ENCODE measurements at places on chromosomes 13 and 19. TPM values are rescaled to one million over a fixed set of nuclear protein-coding genes. Genes with fewer than 3 reads are reported as not detected.

GRCh38 chr13:111329641-111330040, 9.2 kb downstream of the TEX29 start:
- DNase-seq = no peak

DNA sequence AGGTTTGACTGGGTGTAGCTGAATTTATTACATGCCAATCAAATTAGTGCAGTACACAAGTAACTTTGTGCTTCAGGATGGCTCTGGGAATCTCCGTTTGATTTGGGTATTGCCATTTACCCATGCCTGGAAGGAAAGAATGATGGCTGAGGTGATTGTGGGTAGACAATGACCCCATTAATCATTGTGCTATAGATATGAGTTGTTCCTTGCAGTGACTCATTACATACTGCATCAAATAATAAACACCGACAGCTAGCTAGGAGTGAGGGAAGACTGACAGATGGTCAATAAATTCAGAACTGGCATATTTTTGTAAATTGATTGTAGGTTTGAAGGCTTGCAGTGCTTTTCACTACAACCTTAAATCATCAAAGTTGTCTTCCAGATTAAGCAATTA, 1069.5 kb downstream of the DIAPH3 start:
- no peak for DNase-seq

DNA sequence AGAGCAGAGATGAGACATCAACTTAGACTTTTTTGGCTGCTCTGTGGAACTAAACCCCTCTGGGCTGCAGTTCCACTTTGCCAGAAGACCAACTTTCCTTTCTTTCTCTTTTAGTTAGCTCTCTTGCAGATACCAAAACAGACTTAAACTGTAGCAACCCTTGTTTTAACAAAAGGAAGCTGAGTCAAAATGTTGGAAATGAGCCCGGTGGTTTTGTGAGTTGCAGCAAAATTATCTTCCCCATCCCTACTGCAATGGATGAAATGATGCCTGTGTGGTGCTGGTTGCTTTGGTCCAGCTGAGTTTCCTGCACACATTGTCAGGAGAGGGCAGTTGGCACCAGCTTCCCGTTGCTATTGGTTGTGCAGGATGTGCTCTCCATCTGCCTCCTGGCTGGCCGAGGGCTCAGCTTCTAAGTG, 115.3 kb downstream of the LRCH1 start:
- DNase-seq = no peak

PSG3 gene
- not detected for polyA plus RNA-seq

SLC15A1 gene
- not detected for polyA plus RNA-seq

RYR1 gene
- 771 TPM for polyA plus RNA-seq

ANKRD10 gene
- polyA plus RNA-seq = 252 TPM

PSPN gene
- 0.80 TPM for polyA plus RNA-seq

ZNF99 gene
- 0.23 TPM for polyA plus RNA-seq

KIRREL2 gene
- polyA plus RNA-seq = 0.31 TPM

FPR3 gene
- polyA plus RNA-seq = 1.4 TPM

All from hindlimb muscle (tissue), 1 donor.